ENCODE measurements at places on chromosomes 3 and 15.

GRCh38 chr3:30538791-30539190, 67.6 kb upstream of the TGFBR2 start:
- DNase-seq = no peak

DNA sequence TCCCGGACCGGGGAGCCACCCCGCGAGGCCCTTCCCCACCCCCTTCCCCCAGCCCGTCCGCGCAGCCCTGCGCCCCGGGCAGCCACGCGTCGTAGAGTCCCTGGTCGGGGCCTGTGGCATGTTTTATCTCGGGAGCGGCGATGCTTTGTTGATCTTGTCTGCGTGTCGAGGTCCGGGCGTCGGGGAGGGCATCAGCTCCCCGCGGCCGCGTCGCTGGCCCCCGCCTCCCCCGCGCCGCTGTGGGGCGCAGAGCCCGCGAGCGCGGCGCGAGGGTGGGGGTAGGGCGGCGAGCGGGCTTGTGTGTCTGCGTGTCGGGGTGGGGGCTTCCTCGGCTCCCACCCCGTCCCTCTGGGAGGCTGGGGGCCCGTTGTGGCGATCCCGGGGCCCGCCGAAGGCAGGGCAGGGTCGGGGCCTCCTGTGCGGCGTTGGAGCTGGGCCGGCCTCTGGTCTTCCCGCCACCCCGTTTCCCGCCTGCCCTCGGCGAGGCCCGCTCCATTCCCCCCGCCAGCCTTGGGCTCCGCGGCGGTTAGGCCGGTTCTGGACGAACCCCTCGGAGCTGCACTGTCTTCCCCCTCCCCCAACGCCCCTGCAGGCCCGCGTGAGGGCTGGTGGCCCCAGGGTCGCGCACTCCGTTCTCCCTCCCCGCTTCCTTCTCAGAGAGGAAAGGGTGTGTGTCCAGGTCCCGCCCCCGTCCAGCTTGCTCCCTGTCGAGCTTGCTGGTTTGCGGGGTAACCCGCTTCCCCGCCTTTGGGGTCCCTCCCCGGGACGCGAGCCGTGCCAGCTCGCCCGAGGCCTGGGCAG, 695 bp downstream of the GMPS start:
- DNase-seq = peak; percentile 11

- DNase-seq = no peak
These were observed 32.7 kb upstream of the ZBTB38 start for GRCh38 chr3:141335531-141336061.

DNA sequence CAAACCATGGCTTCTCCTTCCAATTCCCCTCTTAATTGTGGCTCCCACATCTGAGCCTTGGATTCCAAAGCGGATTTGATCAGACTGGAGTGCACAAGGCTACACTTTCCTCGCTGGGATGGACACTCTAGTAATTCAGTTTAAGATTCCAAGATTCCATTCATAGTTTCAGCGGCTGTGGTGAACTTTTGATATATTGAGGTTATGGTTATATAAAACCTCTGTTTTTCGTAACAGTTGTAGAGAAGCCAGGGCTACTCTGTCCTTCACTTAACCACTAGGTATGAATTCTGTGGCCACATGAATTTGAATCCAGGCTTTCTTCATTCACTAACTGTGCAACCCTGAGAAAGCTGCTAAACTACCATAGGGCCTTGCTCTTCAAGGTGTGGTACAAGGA, 67.9 kb upstream of the KY start:
- DNase-seq = no peak

GRCh38 chr3:166734734-166735133, 645.4 kb downstream of the ZBBX start:
- DNase-seq = no peak
